Gastrocnemius medialis (tissue), 4 donors: ENCODE measurements at places on chromosomes 16 and 17. TPM values are rescaled to one million over a fixed set of nuclear protein-coding genes. Genes with fewer than 3 reads are reported as not detected.

- no peak for DNase-seq
Observed at GRCh38 chr17:64648234-64648633, 13.9 kb downstream of the SMURF2 start.

DNA sequence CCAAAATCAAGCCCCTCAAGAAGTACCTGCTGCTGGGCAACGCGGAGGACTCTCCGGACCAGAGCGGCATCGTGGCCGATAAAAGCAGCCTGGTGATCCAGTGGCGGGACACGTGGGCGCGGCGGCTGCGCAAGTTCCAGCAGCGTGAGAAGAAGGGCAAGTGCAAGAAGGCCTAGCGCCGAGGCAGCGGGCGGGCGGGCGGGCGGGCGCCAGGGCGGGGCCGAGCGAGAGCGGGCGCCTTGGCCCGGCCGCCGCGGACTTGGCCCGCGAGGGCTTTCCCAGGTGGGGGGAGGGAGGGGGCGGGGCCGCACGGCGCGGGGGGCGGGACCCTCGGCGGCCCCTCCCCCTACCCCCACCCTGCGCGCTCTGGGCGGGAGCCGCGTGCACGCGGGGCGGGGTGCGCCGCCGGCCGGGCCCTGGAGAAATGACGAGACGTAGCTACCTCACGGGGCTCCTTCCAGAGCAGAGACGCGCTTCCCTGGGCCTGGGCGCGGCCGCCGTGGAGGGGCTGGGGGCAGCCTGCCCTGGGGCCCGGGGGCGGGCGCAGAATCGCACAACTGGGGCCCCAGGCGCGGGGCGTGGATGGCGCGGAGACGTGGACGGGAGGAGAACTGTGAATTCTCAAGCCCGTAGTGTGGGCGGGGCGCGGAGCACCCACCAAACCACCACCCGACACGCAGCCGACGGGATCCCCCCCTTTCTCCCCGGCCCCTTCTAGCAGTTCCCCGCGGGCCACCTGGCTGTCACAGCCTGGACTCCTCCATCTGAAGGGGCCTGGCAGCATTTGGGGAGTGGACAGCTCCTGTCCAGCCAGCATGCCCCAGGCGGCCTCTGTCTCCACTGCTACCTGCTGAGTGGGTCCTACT is 218.7 kb downstream of the NTN1 start:
- peak; percentile 49 for DNase-seq

DNA sequence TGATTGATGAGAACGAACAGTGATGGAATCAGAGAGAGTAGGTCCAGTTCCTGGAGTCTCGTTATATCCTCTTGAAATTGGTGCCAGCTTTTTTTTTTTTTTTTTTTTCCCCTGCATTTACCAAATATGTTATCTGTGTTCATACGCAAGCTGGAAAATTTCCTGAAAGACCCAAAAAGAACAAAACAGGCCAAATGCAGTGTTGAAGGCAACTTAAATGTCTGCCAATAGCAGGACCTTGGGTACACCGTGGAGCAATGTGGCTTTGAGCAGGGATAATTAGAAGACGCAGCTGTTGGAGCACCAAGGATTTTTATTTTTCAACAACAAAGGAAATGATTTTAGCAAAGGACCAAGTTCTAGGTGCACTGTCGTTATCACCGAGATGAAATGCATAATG is 105.0 kb downstream of the ABCC6 start:
- DNase-seq: no peak

CCL3 gene
- 1.7 TPM for total RNA-seq

NHLRC4 gene
- total RNA-seq: 0.42 TPM

DNA sequence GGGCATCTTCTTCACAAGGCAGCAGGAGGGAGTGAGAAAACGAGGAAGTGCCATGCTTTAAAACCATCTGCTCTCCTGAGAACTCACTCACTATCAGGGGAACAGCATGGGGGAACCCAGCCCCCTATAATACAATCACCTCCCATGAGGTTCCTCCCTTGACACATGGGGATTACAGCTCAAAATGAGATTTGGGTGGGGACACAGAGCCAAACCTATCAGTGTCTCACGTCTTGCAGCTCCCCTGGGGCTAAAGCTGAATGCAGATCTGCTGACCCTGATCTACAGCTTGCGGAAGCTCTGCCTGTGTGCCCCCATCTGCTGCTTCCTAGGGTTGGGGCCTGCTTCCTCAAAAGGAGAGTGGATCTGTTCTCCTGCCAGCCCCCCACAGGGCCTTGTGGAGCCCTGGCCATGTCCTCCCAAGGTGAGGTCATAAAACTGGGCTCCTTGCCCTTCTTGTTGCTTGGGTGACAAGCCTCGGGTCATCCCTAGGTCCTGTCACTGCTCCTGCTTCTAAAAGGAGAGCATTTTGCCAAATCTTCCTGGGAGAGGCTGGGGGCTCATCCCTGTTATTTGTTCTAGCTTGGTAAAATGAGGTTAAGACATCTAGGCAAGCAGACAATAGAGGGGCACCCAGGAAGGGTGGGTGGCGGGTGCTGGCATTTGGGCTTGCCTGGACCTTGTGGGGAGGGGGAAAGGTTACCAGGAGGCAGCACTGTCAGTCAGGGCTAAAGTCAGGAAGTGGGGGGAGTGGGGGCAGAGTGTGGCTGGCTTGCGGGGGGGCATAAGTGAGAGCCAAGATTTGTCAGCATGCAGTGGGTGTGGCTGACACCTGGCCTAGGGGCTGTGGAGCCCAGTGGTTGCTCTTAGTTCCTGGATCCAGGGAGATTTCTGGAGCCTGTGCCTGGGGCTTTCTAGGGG is 16.0 kb downstream of the KRT33A start:
- DNase-seq: no peak

RPA1 gene
- total RNA-seq: 26.5 TPM

PLCD3 gene
- 186 TPM for total RNA-seq

- no peak for DNase-seq
Observed at GRCh38 chr16:86982912-86983311, 334.3 kb downstream of the C16orf95 start.

SLC5A10 gene
- total RNA-seq: not detected

- DNase-seq: no peak
Observed at GRCh38 chr16:86166414-86166813, 267.5 kb downstream of the IRF8 start.

GRCh38 chr17:37106049-37106448 is 157.3 kb downstream of the AATF start:
- no peak for DNase-seq

DNA sequence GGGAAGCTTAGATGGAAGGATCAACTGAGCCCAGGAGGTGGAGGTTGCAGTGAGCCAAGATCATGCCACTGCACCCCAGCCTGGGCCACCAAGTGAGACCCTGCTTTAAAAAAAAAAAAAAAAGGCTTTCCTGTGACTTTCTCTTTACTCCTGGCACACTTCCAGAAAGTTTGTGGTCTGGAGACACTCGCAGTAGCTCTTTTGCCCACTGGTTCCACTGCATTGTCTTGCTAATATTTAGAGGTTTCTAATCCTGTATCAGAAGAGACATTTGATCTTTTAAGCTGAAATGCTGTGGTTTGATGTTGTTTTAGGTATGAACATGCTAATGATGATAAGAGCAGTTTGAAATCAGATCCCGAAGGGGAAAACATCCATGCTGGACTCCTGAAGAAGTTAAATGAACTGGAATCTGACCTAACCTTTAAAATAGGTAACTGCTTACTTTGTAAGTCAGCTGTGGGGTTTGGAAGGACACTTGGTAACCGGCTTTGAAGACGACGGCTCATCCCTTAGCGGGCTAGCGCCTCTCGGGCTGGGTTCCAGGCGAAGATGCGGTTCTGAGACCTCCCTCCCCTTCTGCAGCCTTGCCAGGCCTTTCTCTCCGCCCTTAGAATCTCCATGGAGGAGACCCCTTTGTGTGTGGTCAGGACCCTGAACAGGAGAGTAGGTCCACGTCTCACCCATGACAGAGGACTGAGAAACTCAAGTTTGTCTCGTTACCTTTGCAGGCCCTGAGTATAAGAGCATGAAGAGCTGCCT is 23.1 kb downstream of the NTAN1 start:
- DNase-seq: no peak

SCARF1 gene
- 4.8 TPM for total RNA-seq

DNA sequence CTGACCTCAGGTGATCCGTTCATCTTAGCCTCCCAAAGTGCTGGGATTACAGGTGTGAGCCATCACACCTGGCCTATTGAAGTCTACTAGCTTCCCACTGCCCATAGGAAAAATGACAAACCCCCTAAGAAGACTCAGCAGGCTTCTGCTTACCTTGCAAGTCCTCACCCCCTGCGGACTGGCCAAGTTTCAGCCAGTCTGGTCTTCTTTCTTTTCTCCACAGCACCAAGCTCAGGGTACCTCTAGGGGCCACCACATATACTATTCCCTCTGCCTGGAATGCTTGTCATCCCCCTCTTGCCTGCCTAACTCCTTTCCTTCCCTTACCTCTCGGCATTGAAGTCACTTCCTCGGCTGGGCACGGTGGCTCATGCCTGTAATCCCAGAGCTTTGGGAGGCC is 31.2 kb downstream of the ABCC3 start:
- DNase-seq: no peak

PTRH2 gene
- total RNA-seq: 18.7 TPM

PDILT gene
- not detected for total RNA-seq

DNA sequence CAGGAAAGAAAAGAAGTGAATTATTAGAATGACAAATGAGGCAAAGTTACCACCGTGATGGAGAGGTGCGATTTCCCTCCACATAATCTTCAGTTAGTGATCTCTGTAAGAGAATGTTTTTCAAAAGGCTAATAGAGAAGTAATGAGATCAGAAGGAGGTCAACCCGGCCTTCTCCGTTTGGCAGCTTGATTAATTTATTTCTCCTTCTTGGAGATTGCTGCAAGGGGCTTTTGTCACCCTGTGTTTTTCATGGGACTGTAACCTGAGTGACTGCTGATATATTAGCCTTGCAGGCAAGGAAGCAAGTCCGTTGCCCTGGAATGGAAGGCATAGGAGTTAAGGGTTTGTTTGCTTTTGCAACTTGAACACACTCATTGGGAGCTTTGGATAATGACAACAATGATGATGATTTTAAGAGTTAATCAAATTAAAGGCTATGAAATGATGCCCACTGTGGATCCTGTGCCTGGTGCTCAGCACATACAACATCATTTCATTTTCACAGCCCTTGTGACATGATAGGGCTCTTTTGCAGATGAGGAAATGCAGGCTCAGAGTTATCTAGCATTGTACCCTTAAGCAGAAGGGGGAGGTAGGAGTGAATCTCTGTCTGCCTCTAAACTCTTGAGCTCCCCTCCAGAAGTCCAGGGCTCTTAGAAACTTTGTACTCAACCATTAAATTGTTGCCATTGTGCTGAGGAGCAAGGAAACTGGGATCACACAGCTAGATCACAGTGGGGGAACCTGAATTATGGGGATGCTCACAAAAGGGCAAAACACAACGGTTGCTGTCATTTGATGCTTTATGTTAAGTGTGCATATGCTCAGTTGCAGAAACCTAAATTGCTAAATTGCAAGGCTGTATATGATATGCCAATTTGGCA is 226.3 kb downstream of the WWOX start:
- DNase-seq: no peak

DNA sequence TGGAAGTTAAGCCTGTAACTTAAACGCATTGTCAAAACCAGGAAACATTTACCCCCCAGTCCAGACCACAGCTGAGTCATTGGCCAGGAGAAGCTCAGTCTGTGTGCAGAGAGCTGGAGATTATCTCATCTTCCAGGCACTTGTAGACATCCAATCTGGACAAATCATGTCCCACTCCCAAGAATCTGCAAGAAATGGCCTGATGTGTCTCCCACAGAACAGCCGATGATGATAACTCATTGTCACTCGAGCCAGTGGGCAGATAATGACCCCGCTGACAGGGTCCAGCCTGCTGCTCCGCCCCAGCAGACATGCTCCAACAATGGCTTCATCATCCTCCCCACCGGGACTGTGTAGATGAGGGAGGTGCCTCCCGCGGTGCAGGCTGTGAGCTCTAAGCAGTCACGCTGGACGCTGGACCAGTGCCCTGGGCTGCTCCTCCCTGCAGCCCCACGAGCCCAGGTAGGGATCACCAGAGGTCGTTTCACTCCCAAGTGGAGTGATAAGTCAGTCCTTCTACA is 322.5 kb downstream of the C16orf95 start:
- DNase-seq: no peak

DNA sequence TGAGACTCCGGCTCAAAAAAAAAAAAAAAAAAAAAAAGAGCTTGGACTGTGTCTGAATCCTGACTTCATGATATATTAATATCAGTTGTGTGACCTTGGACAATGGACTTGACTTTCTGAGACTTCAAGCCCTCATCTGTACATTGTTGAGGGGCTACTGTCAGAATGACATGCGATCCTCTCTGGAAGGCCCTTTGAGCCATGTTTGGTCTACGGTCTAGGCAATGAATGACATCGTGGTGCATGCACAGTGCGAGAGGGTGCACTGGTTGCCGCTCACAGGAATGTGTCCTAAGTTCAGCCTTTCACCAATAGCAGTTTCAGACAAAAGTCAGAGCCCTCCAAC is 43.0 kb upstream of the ZNF629 start:
- no peak for DNase-seq

LDHD gene
- 54.5 TPM for total RNA-seq

KRT23 gene
- total RNA-seq: 0.42 TPM

- DNase-seq: no peak
Observed at GRCh38 chr16:78230832-78231231, 131.4 kb downstream of the WWOX start.

MARVELD3 gene
- 0.32 TPM for total RNA-seq

DNA sequence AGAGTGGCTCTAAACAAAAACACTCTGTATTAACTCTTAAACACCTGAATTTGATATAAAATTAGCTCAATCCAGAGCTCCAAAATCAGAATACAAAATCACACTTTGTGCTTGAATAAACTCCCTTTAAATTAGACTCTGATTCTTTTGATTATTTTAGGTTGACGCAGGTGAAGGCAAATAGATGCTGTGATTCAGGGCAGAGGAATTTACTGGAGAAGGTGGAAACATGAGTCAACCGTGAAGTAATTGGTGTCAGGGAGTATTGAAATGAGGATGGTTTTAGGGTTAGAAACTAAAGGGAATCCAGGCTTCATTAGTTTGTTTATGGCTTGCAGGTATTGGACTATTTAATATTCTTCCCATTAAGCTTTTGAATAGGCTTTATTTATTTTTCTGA is 37.1 kb upstream of the TEKT1 start:
- DNase-seq: no peak

DNA sequence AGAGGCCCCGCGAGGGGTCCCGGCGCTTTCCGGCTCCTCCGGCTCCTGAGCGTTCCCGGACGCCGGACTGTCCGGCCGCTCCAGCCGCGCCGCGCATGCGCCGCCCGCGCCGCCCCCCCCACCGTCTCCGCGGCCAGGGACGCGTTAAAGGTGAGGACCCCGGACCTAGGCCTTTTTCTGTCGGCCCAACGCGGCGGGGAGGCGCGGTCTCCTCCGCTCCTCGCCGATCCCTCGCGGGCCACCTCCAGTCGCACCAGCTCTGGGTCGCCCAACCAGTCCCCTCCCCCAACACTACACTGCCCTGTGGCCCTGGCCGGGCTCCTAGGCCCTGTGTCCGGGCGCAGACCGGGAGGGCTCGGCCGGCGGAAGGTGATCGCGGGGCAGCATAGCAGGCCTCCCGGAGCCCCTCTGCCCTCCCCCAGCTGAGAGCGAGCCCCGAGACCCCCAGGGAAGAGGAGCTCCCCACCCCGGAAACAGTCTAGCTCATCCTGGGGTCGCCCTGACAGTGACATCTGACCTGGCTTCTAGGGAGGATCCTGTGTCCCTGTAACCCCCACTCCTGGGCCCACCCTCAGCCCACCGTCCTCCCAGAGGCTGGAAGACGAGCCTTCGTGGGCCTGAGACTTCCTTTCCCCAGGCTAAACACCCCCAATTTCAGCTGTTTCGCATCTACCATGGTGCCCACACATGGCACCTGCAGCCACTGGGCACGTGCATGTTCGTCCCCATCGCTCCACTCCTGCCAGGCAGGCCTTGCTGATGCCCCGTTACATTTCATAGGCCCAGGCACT is 14.7 kb upstream of the BCAR1 start:
- DNase-seq: peak; percentile 86
